ENCODE measurements at places on chromosomes 1 and 21. TPM values are rescaled to one million over a fixed set of nuclear protein-coding genes. Genes with fewer than 3 reads are reported as not detected.

Gene MCOLN3
- total RNA-seq = 0.22 TPM

Gene KCND3
- not detected for total RNA-seq

Gene OR10Z1
- total RNA-seq = not detected

Gene CCNL2
- total RNA-seq = 108 TPM

Gene TRIM46
- 7.1 TPM for total RNA-seq

Gene PPFIA4
- total RNA-seq = 21.4 TPM

Gene LCE1C
- not detected for total RNA-seq

Gene RSPO1
- total RNA-seq = not detected

Gene PGBD5
- not detected for total RNA-seq

Gene LIN28A
- total RNA-seq = not detected

Gene BEST4
- 1.1 TPM for total RNA-seq

Gene BGLAP
- total RNA-seq = 2.3 TPM

Gene APH1A
- 96.6 TPM for total RNA-seq

Gene MPZ
- 3.7 TPM for total RNA-seq

Gene TMPRSS3
- total RNA-seq = 49.8 TPM

Gene AMY1C
- total RNA-seq = not detected

Gene TSSK3
- total RNA-seq = 0.69 TPM

Gene IQCC
- total RNA-seq = 4.5 TPM

Gene S100A4
- 382 TPM for total RNA-seq

Gene FAM151A
- total RNA-seq = not detected

Gene IL10
- 18.5 TPM for total RNA-seq

Gene GLIS1
- total RNA-seq = not detected

Gene S100A2
- 5.3 TPM for total RNA-seq
